ENCODE measurements at places on chromosomes 2 and 18.

GRCh38 chr18:57073501-57074187 lies 73.2 kb upstream of the BOD1L2 start:
- DNase-seq: no peak

DNA sequence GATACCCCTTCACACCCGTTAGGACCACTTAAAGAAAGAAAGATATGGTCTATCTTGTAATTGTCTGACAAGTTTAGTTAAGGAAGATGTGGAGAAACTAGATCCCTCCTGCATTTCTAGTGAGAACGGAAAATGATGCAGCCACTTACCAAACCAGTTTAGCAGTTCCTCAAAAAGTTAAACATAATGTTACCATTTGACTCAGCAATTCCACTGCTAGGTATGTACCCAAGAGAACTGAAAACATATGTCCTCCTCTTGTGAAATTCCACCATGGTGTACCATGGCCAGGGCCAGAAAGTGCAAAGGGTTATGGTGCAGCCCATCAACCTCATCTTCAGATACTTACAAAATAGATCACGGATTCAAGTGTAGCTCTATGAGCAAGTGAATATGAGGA lies 79.0 kb upstream of the ID2 start:
- no peak for DNase-seq

DNA sequence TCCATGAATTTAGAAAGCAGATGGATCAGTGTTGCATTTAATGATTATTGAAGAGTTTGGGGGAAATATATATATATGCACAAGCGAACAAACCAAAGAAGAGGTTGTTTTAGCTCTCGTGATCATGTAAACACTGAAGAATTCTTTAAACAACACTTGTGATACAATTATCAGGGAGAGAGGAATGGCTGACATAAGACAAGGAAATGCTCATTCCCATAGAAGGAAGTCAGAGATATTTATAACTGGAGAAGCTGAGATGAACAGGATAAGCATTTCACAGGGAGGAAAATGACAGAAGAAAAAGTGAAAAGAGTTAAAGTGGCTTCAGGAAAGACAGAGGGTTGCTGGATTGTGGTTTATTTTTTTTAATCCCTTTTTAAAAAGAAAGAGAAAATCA lies 10.6 kb upstream of the COL6A3 start:
- no peak for DNase-seq

GRCh38 chr2:237213315-237214022 lies 127.8 kb downstream of the COPS8 start:
- no peak for DNase-seq

DNA sequence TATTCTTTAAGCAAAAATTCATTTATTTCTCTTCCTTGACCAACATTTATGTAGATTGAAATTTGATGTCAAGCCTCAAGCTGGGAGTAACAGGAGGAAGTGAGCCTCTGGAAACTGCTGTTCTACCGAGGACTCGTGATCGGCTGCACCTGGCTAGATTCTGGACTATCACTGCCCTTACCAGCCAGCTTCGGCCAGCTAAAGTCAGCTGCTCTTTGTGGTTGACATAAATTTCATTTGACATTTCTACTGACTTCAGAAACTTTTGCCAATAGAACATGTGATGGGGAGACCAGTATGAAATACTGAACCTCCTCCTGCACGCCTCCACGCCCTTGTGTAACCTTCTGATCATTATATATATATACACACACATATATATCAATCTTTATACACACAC lies 74.2 kb upstream of the RGPD5 start:
- DNase-seq: no peak

GRCh38 chr2:31785876-31786275 lies 205.1 kb upstream of the SRD5A2 start:
- DNase-seq: no peak

- no peak for DNase-seq
These were observed 1.6 kb upstream of the RMDN2 start for GRCh38 chr2:37923308-37924055.

- DNase-seq: no peak
These were observed 5.5 kb downstream of the SALL3 start for GRCh38 chr18:78984941-78985784.

GRCh38 chr18:41266616-41267015 lies 688.4 kb upstream of the PIK3C3 start:
- no peak for DNase-seq

- no peak for DNase-seq
These were observed 9.4 kb downstream of the COL3A1 start for GRCh38 chr2:188983427-188984064.

GRCh38 chr18:13382366-13382953 lies 163.9 kb downstream of the LDLRAD4 start:
- DNase-seq: no peak

DNA sequence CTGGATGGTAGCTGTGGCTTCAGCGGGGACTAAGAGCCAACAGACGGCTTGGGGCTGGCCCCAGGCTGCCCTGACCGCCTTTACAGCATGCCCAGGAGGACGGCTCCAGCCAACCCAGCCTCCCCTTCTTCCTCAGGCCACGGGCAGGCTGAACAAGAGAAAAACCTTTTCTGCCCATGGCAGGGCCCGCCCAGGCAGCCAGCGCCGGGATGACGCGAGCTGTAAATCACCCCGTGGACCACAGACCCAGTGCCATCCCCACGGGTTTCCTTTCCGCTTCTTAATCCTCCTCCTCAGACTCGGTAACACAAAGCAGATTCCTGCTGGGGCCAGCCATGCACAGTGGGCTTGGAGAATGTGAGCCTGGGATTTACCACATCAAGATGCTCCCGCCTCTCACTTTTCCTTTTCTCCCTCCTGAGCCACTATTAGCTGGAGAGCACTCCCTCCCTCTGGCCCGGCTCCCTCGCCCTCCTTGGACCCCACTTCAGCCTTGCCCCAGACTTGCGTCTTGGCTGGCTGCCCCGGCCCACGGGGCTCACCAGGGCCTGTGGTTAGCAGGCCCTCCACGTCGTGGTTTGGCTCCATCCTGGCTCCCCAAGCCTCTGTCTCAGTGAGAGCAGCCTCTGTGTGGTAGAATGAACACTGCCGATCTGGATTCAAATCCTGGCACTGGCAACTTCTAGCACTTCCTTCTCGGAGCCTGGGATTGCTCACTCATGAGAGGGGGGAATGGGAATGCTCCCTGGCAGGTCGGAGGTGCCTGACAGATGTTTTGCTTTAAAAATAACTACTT lies 31.4 kb downstream of the ATOH8 start:
- DNase-seq: peak; percentile 79

- no peak for DNase-seq
These were observed 87.3 kb downstream of the SEPTIN10 start for GRCh38 chr2:109526442-109526970.

DNA sequence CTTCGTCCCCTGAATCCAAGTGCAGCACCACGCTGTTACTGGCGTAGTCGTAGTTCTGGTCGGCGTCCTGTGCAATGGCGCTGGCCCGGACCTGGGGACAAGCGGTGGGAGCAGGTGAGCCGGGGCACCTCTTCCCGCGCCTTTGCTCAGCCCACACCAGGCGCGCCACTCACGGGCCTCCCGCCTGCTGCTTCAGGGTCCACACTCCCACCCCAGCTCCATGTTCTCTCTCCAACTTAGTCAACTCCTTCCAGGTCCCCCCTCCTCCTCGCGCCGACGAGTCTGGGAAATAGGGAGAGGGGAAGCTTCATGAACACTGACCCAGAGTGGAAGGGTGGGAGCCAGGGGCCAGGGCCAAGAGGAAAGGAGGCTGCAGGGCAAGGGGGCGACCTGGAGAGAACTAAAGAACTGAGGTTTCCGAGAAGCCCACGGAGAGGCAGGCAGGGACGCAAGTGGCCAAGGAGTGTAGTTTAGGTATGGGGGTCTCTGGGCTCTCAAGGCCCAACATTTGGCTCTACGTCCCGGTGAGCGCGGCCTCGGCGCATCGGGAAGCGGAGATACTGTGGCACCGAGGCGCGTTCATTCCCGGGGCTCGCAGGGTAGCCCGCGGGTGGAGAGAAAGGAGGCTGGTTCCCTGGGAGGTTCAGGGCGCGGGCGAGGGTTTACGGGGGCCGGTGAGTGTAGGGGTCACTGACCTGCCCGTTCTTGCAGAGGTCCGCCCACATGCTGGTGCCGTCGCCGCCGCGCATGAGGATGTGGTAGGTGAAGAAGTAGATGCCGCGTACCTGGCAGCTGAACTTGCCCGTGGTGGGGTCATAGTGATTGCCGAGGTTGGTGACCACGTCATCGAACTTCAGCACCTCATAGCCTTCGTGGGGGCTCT lies 1.4 kb downstream of the C1QL2 start:
- no peak for DNase-seq

DNA sequence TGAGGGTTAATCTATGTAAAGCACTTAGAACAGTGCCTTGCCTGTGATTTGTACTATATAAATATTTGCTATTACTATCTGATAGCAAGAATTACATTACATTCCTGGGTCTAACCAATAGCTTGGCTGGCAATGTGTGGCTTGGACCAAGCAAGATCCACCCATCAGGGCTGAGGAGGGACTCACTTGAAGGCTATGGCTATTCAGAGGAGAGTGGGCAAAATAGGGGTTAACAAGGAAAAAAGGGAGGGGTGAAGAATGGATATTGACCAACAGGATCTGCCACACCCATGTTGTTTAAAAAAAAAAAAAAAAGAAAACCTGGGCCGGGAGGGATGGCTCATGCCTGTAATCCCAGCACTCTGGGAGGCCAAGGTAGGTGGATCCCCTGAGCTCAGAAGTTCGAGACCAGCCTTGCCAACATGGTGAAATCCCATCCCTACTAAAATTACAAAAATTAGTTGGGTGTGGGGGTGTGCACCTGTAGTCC lies 20.0 kb upstream of the TMBIM1 start:
- DNase-seq: no peak

DNA sequence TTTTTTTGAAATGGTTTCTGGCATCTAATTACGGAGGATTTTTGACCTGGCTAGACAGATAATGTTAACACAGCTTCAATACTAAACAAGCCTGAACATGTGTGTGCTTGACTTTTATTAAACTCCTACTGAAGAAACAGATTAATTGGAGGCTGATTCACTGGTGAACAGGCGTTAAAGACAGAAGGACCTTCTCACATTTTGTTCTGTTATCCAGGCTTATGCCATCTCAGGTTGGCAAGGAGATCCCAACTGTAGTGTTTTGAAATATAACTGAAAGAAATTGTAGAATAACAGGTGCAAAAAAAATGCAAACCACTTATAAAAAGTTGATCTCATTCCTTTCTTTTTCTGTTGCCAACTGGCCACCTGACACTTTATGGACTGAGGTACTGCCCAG lies 269.6 kb downstream of the ARHGAP15 start:
- DNase-seq: no peak

- no peak for DNase-seq
These were observed 603.8 kb downstream of the ERBB4 start for GRCh38 chr2:211934811-211935210.

GRCh38 chr18:32773382-32773712 lies 524 bp upstream of the KLHL14 start:
- DNase-seq: no peak

GRCh38 chr2:235698028-235698427 lies 204.2 kb downstream of the AGAP1 start:
- no peak for DNase-seq

- no peak for DNase-seq
These were observed 51.0 kb downstream of the PAX8 start for GRCh38 chr2:113227698-113228097.

- DNase-seq: no peak
These were observed at the start of gene ADCYAP1 for GRCh38 chr18:904218-905090. TSS of gene ADCYAP1 (plus strand) at chr18:904871. CDS start at chr18:905387, 516 bp downstream.

DNA sequence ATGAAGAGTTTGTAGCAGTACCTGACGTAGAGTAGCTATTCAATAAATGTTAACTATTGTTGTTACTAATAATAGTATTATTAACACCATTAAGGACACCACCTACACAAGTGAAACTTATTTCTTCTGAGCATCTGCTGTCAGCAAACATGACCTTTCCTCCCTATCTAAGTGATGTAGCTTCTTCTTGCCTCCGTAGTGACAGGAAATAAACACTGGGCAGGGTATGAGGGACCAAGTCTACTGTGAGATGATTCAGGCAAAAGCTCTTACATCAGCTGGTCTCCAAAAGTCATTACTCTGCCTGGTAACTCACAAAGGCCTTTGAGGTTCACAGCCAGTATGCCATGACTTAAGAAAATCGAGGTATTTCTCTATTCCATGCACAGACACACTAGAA lies 750.5 kb downstream of the CPS1 start:
- DNase-seq: no peak

DNA sequence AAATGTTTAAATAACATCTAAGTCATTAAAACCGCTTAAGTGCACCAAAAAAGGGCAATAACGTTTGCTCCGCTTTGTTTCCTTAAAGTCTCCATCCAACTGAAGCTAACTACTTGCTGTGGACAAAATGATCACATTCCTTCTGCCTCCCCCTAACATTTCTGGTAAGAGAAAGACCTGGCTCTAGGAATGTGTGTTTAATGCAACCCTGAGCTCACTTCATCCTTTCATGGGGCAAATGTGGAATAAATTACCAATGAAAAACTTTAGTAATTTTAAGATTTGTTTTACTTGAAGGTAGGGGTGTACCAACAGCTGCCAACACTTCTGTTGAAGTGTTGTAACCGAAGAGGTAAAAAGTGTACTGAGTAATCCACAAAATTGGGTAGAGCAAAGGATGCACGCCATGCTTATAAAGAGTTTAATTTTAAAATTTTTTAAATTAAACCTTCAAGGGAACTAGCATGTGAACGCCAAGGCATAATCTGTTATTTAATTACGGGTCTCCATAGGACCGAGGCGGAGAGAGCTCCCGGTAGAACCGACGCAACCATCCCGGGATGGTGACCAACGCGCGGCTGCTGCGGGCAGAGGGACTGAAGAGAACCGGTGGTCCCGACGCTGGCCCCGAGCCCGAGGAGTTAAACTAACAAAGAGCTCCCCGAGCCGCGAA lies 1.1 kb downstream of the HNRNPLL start:
- peak; percentile 30 for DNase-seq

- no peak for DNase-seq
These were observed 2.1 kb upstream of the TCF7L1 start for GRCh38 chr2:85131116-85131515.

GRCh38 chr2:190805126-190805525 lies 75.5 kb upstream of the GLS start:
- DNase-seq: no peak

- no peak for DNase-seq
These were observed 780.1 kb upstream of the LINC00305 start for GRCh38 chr18:64929036-64929435.

DNA sequence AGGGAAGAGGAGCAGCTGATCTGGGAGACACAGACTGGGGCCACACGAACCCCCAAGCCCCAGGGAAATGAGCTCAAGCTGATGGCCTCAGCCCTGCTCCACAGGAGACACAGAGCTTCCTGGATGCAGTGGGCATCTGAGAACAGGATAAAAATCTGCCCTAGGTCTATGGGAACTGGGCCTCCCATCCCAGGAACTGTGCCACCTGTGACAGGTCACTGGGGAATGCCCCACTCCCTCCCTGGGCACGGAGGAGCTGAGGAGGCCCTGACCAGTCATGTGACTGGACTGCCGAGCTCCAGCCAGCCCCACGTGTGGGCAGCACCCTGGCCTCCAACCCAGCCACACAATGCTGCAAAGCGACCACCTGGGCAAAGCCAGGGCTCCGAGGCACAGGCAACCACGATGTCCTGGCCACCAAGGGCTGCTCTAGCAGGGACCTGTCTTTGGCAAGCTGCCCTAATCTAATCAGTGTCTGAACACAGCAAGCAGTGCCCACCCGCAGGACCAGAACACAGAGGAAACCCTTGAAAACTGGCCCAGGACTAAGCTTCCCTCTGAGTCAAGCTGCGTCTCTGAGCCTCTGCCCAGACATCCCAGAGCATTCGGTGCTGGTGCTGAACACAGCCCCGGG lies 57.8 kb upstream of the ID2 start:
- no peak for DNase-seq

Data from substantia nigra (tissue), 51 donors.